ENCODE measurements at places on chromosomes 13 and 19.

- DNase-seq: no peak
Observed at GRCh38 chr13:98129059-98129746, 13.7 kb upstream of the FARP1 start.

DNA sequence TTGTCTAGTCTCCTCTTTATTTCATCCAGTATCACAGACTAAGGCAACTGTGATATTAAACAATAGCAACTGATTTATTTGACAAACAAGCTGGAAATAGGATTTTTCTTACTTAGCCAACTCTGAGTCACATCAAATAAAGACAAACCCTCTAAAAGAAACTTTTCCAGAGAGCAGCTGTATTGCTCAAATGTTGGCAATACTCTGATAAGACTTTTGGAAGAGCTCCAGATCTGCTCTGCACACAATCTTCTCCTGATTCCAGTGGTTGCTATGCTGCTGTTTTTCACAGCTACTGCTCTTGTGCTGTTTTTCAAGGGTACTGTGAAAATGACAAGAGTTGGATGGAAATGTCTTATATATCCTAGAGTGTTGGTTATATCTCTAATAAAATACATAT is 1479.2 kb downstream of the SLITRK5 start:
- no peak for DNase-seq

GRCh38 chr13:102260256-102260655 is 141.6 kb downstream of the FGF14 start:
- no peak for DNase-seq

DNA sequence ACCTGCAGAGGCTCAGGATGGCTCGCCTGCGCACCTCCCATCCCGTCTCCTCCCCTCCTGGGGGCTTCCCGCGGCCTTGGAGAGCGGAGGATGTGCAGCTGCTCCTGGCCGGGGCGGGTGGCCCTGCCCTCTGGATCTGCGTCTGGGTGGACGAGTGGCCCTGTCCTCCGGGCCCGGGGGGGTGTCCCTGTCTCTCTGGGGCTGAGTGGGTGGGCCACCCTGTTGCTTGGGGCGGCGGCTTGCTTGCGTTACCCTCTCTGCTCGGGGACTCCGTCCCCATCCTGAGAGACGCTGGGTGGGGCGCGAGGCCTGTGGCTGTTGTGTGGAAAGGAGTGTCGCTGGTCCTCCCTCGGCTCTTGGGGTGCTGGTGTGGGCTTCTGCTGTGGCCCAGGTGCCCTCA is 34.6 kb downstream of the DOT1L start:
- no peak for DNase-seq

DNA sequence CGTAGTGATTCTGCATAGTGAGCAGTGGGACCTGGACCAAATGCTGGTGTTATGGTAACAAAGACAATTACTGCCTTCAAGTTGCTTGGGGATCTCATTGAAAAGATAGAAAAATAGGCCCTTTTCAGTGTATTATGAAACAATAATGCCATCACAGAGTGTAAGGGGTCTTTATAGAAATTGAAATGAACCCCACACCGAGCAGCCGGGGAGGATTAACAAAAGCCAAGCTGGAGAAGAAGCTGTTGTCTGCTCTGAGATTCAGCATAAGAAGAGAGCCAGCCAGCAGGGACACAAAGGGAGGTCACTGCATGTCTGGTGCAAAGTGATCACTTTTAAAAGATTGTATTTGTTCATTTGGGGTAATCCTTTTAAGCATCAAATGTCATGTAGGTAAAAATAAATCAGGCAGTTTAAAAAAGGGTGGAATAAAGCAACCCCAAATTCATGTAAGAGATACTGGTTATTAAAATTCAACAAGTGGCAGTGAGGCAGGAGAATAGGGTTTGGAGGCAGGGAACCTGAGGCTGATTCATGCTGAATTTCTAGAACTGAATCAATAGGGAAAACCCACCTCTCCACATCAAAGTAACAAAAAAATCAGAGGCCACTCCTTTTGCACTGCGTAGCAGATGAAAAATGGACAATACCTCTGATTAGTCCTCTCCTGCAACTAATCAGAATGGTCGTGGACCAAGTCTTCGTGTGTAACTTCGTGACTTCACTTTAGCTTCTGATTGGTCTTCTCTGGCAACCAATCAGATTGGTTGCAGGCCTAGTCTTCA is 1548.3 kb upstream of the SLC10A2 start:
- DNase-seq: no peak

DNA sequence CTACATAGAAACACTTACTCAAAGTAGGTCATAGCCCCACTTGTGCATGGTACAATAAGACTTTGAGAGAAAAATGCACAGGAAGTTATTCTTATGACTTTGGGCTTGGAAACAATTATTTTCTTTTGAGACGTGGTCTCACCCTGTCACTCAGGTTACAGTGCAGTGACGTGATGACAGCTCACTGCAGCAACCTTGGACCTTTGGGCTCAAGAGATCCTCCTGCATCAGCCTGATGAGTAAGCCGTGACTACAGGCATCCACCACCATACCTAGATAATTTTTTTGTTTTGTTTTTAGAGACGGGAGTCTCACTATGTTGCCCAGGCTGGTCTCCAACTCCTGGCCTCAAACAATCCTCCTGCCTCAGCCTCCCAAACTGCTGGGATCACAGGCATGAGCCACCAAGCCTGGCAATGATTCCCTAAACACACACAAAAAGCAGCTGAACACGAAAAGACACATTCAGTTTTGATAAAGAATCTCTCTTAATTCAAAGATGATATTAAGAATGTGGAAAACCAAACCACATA is 17.9 kb downstream of the NLRP9 start:
- DNase-seq: no peak

DNA sequence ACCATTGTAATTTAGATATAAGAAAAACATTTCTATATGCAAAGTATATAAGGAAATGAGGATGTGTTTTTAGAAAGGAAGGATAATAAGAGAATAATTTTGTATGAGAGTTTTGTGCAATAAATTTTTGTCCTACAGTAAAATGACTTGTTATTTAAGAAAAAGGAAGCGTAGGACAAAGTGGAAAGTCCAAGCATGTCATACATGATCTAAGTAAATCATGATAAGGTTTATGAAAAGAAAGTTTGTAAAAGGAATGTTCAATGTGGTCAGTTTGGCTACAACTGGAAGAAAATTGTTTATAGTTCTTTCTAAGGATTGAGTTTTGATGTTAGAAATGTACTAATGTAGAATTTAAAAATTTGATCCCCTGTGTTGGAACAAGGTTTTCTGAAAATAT is 222.3 kb downstream of the KATNAL1 start:
- no peak for DNase-seq

DNA sequence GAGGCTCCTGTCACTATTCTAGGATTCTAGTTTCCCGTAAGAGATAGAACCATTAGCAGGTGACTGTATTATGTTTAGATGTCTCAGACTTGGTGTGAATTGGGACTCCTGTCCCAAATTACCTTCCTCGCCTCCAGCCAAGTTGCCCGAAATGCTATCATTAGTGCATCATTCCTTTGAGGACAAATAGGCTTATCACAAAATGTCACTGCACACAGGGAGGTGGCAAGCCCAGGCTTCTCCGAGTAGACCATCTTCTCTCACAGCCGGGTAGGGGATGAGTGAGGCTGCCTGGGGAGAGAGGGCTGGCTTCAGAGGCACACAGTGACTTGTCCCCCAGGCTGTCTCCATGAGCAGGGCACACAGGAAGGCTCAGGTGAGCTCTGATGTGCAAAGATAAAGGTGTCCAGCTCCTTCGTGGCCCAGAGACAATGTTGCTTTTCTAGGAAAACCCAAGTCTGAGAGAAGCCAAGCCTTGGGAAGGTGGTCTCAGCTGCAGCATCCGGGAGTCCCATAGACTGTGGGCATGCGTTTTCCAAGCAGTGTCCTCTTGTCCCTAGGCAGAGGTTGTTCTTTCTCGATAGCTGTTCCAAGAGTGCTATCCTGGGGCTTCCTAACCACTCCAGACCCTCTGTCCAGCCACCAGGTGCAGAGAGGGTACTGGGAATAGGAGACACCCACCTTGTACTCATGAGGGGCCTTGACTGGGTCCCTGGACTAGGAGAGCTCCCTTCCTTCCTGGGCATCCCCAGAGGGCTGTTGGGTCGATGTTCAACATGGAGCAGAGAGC is 163.1 kb upstream of the TSHZ3 start:
- no peak for DNase-seq

DNA sequence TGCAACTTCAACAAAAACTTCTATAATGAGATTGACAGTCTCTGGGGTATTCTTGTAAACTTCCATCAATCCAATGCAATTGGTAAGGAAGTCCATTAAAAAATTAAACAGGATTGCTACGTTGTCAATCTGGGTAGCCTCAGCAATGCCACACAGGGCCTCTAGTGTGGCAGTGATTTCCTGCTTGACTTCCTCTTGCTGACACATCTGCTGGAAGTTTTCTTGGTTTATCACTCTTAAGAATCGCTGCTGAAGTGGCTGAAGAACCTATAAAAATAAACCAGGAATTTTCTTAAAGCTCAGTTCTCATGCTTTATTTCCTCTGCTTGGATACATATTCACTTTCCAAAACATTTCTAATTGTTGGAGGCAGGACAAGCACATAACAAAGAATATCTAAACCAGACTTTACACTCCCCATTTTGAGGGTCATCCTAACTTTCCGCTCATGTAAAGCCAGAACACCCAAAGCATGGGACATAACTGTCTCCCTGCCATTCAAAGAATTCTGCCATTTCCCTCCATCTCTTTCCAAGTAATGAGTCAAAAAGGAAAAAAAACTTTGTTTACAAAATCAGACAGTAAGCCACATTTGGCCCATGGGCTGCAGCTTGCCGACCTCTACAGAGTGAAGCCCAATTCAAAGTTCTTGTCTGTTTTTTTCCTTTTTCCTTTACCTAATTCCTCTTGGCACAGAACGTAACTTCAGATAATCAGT is 23.2 kb upstream of the EEF1AKMT1 start:
- no peak for DNase-seq

DNA sequence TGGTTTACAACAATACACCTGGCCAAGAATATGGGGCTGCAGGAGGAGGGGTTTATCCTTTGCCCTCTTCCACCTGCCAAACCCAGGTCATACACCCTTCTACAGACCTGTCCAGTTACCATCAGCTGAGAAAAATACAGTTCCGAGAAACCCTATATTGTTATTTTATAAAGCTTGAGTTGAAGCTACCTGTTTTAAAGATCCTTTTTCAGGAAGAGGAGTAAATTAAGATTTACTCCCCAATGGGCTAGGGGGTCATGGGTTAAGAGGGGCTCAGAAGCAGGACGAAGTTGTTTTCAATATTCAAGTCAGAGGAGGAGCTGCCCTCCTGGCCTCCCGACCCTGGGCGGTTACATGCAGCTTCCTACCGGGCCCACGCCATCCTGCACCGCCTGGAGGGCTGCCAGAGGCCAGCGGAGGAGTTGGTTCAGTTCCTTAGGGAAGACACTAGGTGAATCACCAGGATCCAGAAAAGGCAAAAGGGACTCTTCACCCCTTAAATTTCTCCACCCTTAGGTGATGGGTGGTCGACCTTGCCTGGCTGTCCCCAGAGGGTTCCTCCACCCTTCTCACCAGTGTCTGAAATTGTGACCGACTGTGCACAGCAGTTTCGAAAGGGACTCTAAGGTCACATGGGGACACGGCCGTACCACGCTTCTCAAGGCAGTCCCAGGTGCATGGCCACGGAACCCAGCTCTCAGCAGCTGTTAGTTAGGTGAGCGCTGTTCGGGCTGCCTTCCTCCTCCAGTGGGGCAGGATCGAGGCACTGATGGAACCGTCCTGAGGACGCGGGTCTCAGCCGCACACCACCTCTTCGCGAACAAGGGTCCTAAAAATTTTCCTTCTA is 1.2 kb downstream of the GJB2 start:
- no peak for DNase-seq

GRCh38 chr13:27403727-27404385 is 20.6 kb upstream of the GTF3A start:
- no peak for DNase-seq

DNA sequence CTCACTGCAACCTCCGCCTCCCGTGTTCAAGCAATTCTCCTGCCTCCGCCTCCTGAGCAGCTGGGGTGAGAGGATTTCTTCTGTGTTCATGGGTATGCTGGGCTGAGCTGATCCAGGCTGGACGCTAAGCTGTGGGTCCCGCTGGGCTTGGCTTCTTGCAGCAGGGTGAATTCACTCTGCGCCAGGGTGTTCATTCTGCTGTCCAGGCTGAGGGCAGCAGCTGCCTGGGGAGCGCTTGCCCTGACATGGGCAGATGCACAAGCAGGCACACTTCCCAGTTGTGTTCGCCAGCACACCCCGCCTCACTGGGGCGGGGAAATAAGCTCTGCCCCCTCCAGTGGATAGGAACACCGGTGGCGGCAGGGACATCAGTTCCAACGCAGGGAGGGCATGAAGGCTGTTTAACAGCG is 7.3 kb upstream of the INAFM1 start:
- DNase-seq: no peak

GRCh38 chr19:12703046-12703445 is 6.6 kb upstream of the FBXW9 start:
- no peak for DNase-seq

- DNase-seq: no peak
Observed at GRCh38 chr19:41924151-41925145, 3.8 kb downstream of the ERFL start.

DNA sequence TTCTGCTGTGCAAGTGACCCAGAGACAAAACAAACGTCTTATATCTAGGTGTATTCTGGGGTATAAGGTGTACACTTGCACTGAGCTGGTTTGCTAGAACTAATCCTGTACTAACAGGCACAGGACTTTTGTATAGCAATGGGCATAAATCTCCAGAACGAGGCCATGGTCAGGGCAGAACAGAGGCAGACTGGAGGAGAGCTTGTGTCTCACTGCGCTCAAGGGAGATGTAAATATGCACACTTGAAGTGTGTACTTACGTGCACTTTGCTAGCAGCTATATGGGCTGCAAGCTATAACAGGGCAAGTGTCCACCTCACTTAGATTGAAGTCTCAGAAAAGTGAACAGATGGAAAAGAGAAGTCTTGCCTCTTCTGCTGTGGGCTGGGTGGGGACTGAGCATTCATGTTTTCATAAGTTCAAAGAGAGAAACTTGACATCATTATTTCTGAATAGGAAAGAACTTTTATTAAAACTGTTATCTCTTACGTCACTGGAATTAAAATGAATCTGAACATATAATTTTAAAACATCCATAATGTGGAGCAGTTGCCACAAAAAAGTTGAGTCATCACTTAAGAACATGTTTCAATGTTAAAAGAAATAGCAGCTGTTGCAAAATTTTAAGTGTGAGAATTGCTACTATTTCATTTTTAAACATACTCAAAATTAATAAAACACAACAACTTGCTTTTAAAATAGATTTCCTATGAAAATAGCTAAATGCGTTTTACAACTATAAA is 888.3 kb downstream of the PCDH9 start:
- no peak for DNase-seq

Data from NCI-H748 treated with DMSO at 0.1 percent for 48 hours (cell line).